ENCODE measurements at places on chromosomes 11 and 22. TPM values are rescaled to one million over a fixed set of nuclear protein-coding genes. Genes with fewer than 3 reads are reported as not detected.

The CD82 gene
- polyA plus RNA-seq = 292 TPM

The C1QTNF5 gene
- not detected for polyA plus RNA-seq

The OR52A1 gene
- polyA plus RNA-seq = not detected

The GAS2 gene
- 3.2 TPM for polyA plus RNA-seq

The CCDC88B gene
- 22.9 TPM for polyA plus RNA-seq

The APLNR gene
- not detected for polyA plus RNA-seq

The TBX10 gene
- not detected for polyA plus RNA-seq

The PARVG gene
- polyA plus RNA-seq = 137 TPM

The MPEG1 gene
- 76.6 TPM for polyA plus RNA-seq

The DGAT2 gene
- polyA plus RNA-seq = 3.5 TPM

The IFT27 gene
- polyA plus RNA-seq = 7.2 TPM

The MYEOV gene
- 0.25 TPM for polyA plus RNA-seq

The OR2AT4 gene
- polyA plus RNA-seq = not detected

The GAL3ST3 gene
- not detected for polyA plus RNA-seq

The RDX gene
- polyA plus RNA-seq = 13.7 TPM

The OR51I1 gene
- not detected for polyA plus RNA-seq

The INSC gene
- not detected for polyA plus RNA-seq

The SEPTIN3 gene
- not detected for polyA plus RNA-seq

The SPTBN2 gene
- polyA plus RNA-seq = not detected

The CTSW gene
- polyA plus RNA-seq = 7.2 TPM

The SCGB1A1 gene
- not detected for polyA plus RNA-seq

The OR4D5 gene
- polyA plus RNA-seq = not detected

The PGA5 gene
- polyA plus RNA-seq = not detected

The TCN2 gene
- 0.80 TPM for polyA plus RNA-seq

The ZW10 gene
- 21.4 TPM for polyA plus RNA-seq

The C11orf97 gene
- not detected for polyA plus RNA-seq

The CLDN5 gene
- not detected for polyA plus RNA-seq

The MAPK8IP2 gene
- not detected for polyA plus RNA-seq

The LRRN4CL gene
- not detected for polyA plus RNA-seq

Measured in naive B cell (primary cell).